ENCODE measurements at places on chromosomes 12 and 14. TPM values are rescaled to one million over a fixed set of nuclear protein-coding genes. Genes with fewer than 3 reads are reported as not detected.

TAS2R46 gene
- total RNA-seq: 0.27 TPM

DBX2 gene
- 0.07 TPM for total RNA-seq

OR10P1 gene
- total RNA-seq: not detected

ZC2HC1C gene
- 14.0 TPM for total RNA-seq

BRMS1L gene
- 13.0 TPM for total RNA-seq

SLC25A47 gene
- not detected for total RNA-seq

DNA sequence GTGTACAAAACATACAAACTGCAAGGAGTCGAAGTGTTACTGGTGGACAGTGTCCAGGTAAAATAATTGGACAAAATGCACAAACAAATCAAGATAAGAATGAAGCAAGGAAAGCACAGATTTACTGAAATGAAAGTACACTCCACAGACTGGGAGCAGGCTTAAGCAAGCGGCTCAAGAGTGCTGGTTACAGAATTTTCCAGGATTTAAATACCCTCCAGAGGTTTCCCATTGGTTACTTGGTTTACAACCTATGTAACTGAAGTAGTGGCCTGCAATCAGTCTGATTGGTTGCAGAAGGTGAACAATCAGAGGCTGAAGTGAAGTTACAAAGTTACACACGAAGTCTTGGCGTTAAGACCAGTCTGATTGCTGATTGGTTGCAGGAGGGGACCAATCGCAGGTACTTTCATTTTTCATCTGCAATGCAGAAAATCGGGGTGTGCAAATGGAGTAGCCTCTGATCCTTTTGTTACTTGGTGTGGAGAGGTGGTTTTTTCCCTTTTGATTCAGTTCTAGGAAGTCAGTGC lies 11.6 kb upstream of the SCN8A start:
- DNase-seq: no peak

- no peak for DNase-seq
Observed at GRCh38 chr14:24052656-24053547, 1.1 kb downstream of the CARMIL3 start.

- peak; percentile 21 for DNase-seq
Observed at GRCh38 chr12:2876431-2877046, 435 bp downstream of the FOXM1 start.

DNA sequence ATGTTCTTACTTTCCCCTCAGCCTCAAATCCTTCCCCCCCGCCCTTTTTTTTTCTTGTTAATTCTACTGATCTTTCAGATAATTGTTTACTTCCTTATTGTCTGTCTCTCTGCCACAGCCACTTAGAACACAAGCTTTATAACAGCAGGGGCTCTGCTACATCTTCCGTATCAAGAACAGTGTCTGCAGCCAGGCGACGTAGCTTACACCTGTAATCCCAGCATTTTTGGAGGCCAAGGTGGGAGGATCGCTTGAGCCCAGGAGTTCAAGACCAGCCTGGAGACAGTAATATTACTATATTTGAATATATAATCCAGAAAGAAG lies 5.4 kb downstream of the SOS2 start:
- no peak for DNase-seq

GRCh38 chr14:55614304-55614703 lies 34.3 kb downstream of the KTN1 start:
- no peak for DNase-seq

- DNase-seq: peak; percentile 73
Observed at GRCh38 chr12:108633534-108634248, at the start of gene SELPLG. TSS of gene SELPLG (minus strand) at chr12:108633894. CDS start at chr12:108624307, 9,587 bp downstream.

DNA sequence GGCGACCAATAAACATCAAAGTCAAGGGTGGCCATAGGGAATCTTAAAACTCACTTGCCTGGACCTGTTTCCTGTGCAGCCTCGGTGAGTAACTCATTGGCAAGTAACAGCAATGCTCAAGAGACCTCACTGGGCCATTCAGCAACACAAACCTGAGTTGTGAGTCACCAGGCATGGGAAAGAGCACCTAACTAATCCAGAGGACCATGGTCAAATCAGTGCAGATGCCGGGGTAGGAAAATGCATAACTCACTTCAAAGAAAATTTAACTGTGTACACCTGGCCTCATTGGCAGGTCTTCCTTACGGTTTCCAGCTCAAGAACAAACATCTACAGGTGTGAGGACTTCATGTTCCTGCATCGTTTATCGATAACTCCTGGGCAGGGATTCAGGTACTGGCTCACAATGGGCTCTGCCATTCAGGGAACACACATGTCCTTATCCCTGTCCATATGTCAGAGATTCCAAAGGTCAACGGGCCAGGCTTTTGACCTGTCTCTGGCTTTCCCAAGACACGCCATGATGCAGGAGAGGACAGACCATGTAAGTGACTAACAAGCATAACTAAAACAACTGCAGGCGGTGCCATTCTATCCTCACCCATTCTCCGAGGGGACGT lies 211.8 kb downstream of the ANO2 start:
- no peak for DNase-seq

DNA sequence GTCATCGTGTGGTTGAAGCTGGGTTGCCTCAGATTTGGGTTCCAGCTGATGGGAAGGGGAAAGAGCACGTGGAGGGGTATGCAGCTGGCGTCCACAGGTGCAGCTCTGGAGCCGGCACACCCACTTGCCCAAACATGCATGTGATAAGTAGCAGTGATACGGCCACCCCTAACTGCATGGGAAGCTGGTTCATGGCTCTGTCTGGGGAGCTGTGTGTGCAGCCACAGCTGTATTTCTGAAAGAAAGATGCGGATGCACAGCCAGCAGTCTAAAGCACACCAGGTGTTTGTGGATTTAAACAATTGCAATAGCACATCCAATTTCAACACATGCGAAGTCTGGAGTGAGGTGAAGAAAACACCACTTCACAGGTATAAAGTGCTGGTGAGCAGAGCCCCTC lies 181.4 kb downstream of the EFCAB11 start:
- DNase-seq: no peak

DNA sequence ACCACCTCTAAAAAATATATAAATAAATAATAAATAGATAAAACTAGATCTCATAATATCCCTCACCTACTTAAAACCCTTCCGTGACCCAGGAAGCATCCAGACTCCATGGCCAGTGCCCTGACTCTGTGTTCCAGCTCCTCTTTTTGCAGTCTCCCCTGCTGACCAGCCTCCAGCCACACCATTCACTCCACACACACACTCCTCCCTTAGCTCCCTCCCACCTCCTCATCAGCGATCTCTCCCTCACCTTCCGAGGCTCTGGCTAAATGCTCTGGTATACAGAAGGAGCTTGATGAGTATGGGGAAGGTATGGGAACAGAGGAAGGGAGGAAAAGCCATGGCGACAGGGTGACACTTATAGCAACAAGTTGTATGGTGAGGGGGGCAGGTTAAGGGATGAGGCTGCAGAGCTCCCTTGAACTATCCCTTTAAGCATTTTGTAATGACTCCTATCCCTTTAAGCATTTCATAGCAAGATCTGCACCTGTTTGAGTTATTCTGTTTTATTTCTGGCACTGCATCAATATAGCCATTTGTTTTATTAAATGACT lies 26.1 kb upstream of the EIF4B start:
- DNase-seq: no peak

DNA sequence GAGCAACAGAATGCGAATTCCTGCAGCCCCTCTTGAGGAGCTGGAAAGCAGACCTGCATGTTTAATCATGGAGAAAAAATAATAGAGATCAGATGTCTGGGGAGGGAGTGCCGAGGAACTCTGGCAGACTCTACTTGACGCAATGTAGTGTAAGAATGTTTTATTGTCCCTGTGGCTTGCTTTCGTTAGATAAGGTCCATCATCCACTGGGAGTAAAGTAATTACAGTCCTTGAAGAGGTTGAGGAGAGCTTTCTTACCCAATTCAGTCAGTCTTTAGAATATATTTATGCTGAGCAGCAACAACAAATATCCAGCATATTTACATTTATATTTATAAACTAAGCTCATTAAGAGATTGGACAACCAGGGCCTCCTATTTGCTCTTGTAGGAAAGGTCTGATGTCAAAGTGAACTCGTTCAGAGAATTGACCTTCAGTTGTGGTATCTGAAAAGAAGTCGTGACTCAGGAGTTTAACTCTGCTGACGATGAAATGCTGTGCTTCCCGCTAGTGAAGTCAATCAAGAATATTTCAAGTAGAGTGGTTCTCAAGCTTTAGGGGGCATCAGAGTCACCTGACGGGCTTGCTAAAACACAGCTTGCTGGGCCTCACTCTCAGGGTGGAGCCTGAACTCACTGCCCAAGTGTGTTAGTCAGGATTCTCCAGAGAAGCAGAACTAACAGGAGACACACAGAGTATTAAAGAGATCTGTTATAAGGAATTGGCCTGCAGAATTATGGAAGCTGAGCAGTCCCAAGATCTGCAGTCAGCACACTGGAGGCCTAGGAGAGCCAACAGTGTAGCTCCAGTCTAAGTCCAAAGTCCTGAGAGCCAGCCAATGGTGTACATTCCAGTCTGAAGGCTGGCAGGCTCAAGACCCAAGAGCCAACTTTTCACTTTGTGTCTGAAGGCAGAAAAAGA lies 139.3 kb upstream of the LMNTD1 start:
- no peak for DNase-seq

DNA sequence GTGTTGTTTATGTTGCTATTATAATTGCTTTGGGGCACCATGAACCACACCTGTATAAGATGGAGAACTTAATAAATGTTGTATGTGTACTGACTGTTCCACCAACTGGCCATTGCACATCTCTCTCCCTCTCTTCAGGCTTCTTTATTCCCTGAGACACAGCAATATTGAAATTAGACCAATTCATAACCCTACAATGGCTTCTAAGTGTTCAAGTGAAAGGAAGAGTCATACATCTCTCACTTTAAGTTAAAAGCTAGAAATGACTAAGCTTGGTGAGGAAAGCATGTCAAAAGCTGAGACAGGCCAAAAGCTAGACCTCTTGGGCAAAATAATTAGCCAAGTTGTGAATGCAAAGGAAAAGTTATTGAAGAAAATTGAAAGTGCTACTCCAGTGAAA lies 373.3 kb downstream of the RGS6 start:
- DNase-seq: no peak

DNA sequence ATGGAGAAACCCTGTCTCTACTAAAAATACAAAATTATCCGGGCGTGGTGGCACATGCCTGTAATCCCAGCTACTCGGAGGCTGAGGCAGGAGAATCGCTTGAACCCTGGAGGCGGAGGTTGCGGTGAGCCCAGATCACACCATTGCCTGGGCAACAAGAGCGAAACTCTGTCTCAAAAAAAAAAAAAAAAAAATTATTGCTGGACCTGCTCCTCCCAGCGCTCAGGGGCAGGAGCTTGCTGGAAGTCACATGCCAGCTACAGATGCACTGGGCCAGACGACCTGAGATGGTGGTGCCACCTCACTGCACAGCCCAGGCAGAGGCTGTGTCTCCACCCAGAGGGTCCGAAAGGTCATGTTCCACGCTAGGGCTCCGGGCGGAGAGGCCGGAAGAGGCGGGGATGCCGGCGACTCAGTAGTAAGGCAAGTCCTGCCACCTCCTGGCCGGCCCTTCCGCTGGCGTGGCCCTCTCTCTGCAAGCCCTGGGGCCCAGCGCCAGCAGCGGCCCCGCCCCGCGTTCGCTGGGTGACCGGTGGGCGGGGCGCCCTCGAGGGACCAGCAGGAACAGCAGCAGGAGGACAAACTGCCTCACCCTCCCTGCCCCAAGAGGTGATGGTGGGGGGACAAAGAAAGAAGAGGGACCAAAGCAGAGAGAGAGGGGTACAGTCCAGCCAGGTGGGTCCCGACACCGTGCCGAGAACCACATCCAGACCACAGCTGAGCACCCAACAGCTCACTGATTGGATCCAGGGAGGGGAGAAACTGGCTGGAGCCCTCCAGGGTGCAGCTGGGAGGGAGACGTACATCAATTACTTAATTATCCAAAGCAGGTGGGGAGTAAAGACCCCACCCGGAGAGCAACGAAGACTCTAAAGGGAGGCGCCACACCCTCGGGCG lies 3.6 kb upstream of the RHOF start:
- peak; percentile 99 for DNase-seq

- DNase-seq: no peak
Observed at GRCh38 chr14:101371799-101372793, 189.2 kb upstream of the DIO3 start.

DNA sequence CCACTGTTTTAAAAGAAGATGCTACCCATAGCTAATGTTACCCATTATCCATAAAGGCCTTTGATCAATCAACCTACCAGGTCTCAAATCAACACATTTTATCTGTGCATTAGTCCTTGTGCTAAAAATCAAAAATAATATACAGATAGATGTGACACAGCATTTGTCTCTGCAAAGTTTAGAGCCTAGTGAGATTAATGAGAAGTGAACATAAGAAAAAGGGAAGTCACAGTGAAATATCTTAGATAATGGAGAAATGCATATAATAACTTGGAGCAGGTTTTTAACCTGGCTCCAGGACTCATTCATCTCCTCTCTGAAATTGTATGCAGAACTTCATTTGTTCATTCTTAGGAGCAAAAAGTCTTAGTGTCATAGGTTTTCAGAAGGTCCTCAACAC lies 7.2 kb downstream of the PDE3A start:
- DNase-seq: no peak

DNA sequence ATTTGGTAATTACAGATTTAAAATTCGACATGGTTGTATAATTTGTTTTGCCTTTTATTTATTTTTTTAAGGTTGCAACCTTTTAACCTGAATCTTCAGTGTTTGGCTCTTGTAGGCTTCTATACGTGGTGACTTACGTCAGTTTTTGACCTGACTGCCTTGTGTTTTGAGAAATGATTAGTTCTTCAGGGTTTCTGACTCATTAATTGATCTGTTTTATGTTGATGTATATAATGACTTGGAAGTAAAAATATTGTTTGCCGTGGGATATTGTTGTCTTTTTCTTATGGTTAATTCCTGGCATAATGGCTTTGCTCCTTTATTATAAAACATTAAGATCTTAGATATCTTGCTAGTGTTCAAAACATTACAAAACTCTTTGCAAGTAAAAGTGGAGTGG lies 2.5 kb downstream of the RASSF8 start:
- DNase-seq: no peak

GRCh38 chr14:83744891-83745290 lies 1785.1 kb upstream of the FLRT2 start:
- no peak for DNase-seq

DNA sequence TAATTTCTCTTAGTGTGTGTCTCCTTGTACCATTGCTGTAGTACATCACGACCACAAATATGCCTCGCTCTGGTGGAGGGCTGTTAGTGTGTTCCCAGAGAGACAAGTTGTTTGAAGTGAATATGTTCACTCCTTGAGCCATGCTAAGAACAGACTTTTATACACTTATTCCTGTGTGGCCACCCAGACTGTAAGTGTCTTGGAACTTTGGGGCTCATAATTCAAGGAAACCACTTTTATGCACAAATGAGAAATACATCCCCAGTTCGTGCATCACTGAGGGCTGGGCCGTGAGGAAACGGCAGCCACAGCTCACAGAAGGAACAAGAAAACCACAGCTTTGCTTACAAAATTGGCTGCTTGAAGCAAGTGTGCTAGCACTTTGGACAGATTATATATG lies 362.2 kb upstream of the DDHD1 start:
- DNase-seq: no peak

DNA sequence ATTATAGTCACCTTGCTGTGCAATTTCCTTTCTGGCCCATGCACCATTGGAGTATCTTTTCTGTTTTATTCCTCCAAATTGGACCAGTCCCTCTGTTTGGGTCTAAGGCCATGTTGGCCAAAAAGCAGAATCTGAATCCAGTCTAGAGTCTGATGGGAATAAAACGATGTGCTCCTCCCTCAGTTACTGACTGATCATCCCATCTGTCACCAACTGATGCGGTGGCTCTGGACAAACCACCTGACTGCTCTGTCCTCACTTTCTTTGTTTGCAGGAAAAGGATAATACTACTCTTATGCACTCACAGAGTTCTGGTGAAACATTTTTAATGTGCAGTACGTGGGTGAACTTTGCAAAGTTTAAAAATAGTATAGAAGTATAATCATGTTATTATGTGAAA lies 120.2 kb upstream of the HIF1A start:
- no peak for DNase-seq

- DNase-seq: no peak
Observed at GRCh38 chr12:76674669-76675315, 89.1 kb upstream of the ZDHHC17 start.
